ENCODE measurements at places on chromosomes 6 and 20.

DNA sequence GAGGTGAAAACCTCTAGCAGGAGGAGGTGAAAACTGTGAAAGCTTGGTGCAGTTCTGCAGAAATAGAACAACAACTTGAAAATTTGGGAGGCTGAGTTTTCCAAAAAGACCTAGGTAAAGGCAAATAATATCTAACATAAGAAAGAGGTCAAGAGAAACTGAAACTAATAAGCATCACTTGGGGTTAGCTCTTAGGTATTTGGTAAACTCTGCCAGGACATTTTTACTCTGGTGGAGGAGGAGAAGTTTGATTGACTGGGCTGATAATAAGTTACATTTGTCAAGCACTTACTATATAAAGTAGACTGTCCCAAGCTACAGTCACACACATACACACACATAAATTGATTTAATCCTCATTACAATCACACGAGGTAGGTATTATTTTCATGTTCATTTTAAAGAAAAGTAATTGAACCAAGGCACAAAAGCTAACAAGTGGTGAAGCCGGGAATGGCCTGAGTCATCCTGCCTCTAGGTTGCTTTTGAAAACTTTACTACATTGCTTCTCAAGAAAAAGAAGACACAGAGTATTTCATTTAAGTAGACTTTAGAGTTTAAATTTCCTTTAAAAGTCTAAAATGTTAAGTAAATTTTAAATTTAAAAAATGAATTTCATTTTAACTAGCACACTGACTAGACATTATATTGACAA lies 275.5 kb downstream of the PTPRK start:
- no peak for DNase-seq

GRCh38 chr6:97473979-97474378 lies 191.0 kb upstream of the MMS22L start:
- DNase-seq: no peak

DNA sequence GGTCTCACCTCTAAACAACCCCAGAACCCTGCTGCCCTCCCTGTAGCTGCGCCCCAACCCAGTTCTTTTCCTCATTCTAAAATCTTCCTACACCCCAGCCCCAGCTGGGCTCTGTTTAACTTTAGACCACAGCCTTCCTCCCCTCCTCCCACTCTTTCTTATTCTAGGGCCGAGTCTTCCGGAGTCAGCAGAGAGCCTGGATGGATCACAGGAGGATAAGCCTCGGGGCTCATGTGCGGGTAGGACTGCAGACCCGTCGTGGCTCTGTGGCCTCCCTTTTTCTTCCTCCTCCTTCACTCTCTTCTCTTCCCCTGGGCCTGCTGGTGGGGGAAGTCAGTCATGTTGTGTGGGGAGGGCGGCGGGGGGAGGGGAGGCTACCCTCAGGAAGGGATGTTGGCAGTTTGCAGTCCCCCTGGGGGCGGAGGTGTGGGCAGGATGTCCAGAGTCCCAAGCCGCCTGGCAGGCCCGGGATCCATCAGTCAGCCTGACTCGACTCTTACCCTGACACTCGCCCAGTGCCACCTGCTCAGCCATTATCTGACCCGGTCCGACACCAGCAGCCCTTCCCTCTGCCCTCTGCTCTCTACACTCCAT lies 8.1 kb downstream of the CAPN11 start:
- no peak for DNase-seq

DNA sequence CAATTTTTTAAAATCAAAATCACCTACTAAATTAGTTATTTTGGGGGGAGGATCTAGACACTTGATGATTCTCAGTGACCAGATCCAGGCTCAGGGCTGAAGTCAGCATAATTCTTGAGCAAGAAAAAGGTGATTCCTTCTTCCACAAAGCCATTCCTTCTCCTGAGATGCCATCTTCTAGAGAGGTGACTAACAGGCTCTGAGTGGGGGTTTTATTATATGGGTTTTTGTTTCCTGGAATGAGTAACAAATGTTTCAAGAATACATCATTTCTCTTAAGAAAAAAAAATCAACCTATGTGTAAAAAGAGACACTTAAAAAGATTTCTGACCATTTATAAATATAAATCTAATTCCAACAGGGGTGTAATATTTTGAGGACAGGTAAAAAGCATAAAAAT lies 154.3 kb downstream of the NFATC2 start:
- no peak for DNase-seq
